ENCODE measurements at places on chromosomes 16 and 17.

GRCh38 chr17:9158544-9159452 lies 137.5 kb downstream of the NTN1 start:
- no peak for DNase-seq

- no peak for DNase-seq
These were observed 52.2 kb downstream of the BCAS3 start for GRCh38 chr17:60729854-60730253.

DNA sequence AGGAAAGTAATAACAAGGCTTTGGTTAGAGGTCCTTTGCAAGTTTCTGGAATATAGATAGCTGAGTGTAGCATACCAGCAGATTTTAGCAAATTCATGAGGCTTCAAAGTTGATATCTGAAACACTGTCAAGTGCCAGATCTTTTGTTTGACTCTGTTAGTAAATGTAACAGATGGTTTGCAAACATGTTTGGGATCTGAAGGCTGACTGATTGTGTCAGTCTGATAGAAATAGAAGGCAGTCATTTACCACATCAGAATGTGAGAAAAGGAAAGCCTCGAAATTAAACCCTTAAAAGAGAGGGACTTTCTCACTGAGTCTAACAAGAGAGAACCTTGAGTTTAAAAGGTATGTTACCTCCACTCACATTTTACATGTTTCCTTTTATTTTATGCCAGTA lies 371.5 kb downstream of the KIF2B start:
- no peak for DNase-seq

DNA sequence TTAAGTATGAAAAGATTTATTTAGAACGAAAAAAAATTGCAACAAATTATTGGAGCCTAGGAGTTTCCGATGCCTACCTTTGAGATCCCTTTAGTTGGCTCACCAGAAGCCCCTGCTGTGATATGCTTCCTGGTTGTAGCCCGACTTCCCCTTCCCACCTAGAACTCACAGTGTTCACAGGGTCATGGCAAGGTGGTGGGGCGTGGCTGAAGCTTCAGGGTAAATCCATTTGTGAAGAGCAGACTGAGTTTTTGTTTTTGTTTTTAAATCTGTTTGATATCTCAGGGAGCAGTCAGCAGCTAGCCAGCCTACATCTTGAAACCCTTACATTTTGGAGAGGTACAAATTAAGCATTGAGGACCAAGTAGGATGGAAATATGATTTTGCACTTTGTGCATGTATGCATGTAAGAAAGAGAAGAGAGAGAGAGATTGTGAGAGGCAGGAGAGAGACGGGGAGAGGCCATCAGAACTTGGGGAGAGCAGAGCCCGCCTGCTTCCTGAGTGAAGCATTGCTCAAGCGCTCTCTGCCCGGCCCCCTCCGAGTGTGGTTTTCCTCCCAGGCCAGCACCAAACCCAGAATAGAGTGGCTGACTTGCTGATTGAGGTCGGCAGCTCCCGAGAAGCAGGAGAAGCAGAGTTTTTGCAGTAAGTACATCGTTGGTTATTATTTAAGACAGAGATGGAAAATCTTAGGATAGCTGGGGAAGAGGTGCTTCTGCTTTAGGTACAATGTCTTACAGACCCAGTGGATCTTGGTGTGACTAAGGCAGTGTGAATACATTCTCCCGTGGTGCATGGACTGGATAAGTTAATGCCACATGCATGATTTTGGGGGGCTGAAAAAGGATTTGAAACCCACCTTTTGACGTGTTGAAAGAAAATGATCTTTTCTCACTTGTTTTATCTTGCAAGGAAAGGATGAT lies 64.2 kb downstream of the SPECC1 start:
- peak; percentile 14 for DNase-seq

GRCh38 chr16:65301029-65301428 lies 179.2 kb upstream of the CDH11 start:
- no peak for DNase-seq

DNA sequence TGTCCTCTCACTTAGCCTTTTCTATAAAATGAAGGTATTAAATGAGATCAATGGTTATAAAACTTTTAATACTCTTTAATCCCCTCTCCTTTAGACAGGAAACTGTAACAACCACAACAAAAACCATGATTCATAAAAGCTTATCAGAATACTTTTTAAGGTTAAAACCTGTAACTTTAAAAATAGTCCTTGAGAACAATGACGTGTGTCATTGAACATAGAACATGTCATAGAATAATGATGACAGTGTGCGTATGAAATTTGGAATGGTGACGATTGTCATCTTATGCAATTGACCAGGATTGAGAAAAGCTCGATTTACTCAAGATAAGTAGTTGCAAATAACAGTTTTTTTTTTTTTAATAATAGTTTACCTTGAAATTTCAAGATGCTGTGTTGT lies 94.1 kb downstream of the PLCG2 start:
- DNase-seq: no peak

- no peak for DNase-seq
These were observed 60.7 kb upstream of the ADCY9 start for GRCh38 chr16:4176906-4177417.

DNA sequence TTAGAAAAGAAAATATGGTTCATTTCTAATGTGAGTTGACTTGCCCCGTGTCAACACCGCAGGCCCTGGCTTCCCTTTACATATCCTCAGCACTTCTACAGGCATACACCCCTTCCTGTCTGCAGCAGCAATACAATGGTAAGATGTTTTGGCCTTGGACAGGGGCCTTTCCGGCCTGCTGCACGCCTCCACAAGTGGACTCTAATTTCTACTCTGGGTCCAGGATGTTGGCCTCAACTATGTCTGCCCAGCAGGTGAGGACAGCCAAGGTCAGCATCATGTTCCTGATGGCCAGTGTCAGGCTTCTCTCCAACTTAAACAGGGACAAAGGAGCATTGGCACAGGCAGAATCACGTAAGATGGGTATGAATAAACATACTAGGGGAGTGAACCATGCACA lies 11.0 kb downstream of the C17orf67 start:
- DNase-seq: no peak

GRCh38 chr16:6665126-6665525 lies 667.5 kb upstream of the RBFOX1 start:
- DNase-seq: no peak

DNA sequence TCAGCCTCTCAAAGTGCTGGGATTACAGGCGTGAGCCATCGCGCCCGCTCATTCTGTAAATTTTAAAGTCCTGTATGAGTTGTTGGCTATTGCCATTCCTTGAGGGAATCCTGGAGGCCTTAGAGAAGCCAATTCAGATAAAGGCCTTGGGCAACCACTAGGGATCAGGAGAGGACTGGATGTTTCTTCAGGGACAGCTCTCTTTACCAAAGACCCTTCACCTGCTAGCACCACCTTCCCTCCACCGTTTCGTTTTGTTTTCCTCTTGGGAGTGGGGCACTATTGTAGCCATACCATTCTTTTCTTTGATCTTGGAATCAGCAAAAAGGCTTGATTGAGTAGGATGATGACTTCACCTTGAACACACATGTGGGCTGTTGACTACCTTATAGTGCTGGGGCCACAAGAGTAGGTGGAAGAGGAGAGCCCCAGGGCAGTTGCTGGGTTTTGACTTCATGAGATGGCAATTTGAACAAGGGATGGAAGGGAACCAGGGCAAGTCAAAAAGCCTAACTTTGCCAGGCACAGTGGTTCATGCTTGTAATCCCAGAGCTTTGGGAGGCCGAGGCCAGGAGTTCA lies 7.0 kb upstream of the ANKRD40CL start:
- no peak for DNase-seq

Data from activated naive CD4-positive, alpha-beta T cell treated with anti-CD3 and anti-CD28 coated beads, Interleukin-2, amount 50 U/mL, for 72 hours (primary cell).